ENCODE measurements at places on chromosomes 12 and 14. TPM values are rescaled to one million over a fixed set of nuclear protein-coding genes. Genes with fewer than 3 reads are reported as not detected.

DNA sequence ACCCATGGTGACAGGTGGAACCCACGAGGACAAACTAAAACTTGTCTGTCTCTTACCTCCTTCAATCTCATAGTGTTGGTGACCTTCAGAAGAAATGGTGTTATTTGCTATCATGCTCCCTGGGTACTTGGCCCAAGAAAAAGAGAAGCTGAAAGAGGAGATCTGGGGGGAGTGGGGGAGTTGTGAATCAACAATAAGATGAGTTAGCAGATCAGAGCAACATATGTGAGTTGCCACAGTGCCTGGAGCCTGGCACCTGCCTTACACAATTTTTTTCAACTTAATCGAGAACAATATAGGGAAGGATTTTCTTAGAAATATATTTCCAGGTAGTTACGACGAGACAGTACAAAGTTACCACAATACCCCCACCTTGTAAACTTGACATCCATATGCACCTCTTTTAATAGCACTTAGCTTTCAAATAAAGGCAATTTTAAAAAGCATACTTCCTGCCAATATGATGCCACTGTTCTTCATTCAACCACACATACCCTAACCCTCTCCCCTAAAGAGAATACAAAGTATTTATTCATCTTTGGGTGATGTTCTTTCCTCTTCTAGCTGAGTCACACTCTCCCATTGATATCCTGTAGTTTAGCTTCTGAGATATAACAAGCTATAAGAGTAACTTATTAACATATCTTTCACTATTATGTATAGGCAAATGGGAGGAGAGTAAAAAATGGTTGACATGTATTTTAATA is 424.1 kb upstream of the OR4E1 start:
- DNase-seq: no peak

GRCh38 chr12:88225776-88226175 is 83.7 kb downstream of the TMTC3 start:
- no peak for DNase-seq

DNA sequence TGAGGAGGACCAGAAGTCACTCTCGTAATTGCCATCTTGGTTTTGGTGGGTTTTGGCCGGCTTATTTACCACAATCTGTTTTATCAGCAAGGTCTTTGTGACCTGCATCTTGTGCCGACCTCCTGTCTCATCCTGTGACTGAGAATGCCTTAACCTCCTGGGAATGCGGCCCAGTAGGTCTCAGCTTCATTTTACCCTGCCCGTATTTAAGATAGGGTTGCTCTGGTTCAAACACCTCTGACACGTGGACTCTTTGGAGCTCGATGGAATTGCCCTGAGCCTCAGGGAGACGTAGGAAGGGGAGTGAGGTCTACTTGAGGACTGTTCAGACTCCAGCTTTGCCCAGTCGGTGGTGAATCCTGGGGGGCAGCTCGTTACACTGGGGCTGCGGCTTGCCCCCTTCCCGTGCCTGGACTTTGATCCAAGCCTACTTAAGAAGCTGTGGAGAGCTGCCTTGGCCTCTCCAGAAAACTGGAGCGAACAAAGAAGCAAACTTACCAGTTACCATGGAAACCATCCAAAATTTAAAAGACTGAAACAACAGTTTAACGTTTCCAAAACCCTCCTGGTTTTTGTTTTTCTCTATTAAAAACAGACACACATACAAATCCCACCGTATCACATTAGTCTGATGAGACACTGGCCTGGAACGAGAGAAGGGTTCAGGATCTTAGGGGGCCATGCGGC is 28.0 kb downstream of the CALM1 start:
- DNase-seq: no peak

DNA sequence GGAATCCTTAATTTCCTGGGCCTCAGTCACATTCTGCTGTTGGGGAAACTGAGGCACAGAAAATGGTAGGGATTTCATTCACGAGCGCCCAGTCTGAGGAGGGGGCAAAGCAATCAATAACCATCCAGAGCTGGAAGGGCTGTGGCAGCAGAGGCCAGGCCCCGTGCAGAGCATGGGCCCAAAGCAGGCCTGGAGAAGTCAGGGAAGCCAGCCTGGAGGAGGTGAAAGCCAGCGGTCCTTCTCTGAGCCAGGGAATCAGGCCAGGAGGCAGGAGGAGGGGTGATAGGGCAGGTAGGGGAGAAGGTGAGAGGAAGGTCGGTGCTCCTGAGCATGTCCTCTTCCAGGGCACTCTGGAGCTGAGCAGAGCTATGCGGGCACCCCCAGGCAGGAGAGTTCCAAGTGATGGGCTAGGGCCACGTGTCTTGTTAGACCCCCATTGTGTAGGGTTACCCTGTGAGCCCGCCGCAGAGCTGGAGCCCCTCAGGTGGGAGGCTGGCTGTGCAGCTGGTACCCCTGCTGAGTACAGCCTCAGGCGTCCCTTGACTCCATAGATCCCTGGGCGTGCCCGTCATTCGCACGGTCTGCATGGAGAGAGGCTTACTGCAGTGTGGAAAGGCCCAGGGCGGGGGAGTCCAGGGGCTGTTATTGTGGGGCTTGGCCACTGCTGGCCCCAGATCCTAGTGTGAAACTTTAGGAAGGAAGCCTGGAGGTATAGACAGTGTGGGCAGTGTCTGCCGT is 4.8 kb downstream of the TNFAIP2 start:
- DNase-seq: no peak

Gene GPR137C
- 0.93 TPM for polyA plus RNA-seq
